ENCODE measurements at places on chromosomes 6 and 20.

- DNase-seq: no peak
These were observed 326.5 kb downstream of the RNGTT start for GRCh38 chr6:88636871-88637270.

GRCh38 chr6:69974193-69974592 is 107.8 kb downstream of the COL19A1 start:
- no peak for DNase-seq

- no peak for DNase-seq
These were observed 119.5 kb downstream of the PHACTR3 start for GRCh38 chr20:59723607-59724456.

GRCh38 chr6:106799031-106799894 is 169.9 kb downstream of the QRSL1 start:
- DNase-seq: no peak

DNA sequence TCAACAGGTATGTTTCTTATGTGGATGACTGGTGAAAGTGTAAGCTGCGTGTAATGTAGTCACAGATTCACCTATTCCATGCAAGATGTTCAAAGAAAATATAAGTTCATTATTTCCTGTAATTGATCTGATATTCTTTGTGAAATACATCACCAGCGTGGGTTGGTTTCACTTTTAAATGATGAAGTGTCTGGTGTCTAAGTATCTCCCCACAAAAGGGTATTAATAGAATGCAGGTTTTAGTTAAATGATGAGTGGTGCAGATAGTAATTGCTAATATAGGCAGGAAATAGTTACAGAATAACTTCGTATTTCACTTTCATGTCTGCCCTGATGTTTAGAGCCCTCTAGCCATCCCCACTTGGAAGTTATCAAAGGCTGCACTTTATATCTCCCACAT is 22.2 kb downstream of the PGBD1 start:
- DNase-seq: peak; percentile 13

- DNase-seq: no peak
These were observed 268.2 kb upstream of the SOX4 start for GRCh38 chr6:21325201-21325856.

GRCh38 chr6:20770773-20771172 is 236.5 kb downstream of the CDKAL1 start:
- DNase-seq: no peak

GRCh38 chr6:14193524-14193923 is 76.0 kb downstream of the CD83 start:
- no peak for DNase-seq

- no peak for DNase-seq
These were observed 373.8 kb downstream of the GJA1 start for GRCh38 chr6:121809211-121809610.

DNA sequence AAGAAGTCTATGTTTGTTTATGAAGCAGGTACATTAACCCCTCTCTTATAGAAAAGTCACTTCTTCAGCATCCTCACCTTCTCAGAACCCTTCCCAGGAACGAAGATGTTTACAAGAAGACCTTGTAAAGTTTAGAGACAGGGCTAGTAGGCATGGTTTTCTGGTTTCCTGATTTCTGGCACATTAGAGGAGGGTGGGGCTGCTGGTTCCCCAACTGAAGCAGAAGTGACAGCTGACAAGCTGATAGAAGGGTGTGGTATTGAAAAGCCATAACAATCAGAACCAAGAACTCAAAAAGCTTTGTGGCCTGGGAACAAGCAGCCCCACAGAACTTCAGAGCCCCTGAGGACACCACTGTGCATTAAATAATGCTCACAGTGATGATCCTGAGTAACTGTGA is 91.2 kb downstream of the RTN4IP1 start:
- peak; percentile 66 for DNase-seq

DNA sequence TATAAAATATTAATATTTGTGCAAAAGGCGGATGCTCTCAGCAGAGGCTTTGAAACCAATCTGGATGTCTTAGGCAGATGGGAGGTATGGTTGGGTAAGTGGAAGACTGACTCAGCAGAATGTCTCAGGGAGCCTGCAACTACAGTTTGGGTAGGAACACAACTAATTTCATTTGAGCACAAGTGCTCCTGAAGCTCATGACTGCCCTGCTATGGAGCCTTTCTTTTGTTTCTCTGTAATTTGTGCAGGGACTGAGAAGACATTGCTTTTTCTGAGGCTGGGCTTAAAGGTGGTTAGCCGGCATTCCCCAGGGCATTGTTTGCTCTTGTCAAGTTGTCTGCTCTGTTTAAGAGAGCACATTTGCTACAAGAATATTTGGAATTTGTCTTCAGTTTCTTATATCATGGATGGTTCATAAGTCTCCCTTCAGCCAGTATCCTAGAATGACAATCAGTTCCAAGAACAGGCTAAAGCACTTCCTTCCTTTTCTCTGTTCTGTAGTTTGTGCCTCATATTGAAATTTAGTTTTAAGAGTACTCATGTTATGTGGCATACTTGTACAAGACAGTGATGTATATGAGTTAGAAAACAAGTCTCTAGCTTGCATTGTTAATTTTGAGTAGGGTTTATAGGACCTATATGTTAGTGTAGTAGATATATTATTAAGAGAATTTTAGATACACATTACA is 208.3 kb downstream of the ZFAND3 start:
- DNase-seq: no peak

DNA sequence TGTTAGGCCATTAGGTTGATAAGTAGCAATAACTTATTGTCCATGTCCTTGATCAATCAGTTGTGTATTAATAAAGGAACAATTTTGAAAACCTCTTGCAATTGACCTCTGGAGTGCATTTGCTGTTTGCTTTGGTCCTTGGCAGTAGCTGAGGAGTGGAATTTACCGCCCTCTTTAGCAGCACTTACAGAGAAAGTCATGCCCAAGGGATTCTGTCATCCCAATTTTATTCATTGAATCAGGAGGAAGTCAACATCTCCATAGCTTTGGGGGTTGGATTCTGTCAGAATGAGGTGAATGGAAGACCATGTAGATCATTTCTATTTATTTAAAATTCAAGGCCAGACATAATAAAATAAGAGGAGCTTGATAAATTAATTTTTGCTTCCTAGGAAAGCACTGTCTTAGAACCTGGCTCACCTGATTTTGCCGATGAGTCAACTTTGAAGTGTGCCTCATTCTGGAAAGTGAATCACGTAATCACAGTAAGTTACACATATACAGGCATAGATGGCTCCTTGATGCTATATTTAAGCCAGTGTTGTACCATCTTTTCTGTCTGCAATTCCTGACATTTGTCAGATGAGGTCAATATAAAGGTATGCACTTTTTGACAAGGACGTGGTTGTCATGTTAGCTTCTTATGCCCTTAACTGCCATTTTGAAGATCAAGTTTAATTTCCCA is 128.7 kb upstream of the MLIP start:
- DNase-seq: no peak

GRCh38 chr20:25207960-25208534 is 12.5 kb downstream of the ENTPD6 start:
- DNase-seq: no peak

DNA sequence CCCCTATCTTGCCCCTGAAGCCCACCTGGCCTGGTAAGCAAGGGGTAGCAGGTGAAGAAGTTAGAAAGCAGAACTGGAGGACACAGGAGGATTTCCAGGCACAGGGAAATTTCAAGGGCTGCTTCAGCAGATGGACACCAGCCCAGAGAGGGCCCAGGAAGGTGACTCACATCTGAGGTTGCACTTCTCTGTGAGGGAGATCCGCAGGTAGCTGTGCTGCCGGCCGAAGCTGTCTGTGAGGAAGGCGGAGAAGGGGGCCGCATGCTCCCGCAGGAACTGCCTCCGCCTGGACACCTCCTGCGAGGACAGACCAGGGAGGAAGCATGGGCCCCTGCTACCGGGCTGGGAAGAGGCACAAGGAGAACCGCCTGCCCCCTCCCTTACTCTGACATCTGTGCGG is 7.1 kb downstream of the MOCS1 start:
- no peak for DNase-seq

DNA sequence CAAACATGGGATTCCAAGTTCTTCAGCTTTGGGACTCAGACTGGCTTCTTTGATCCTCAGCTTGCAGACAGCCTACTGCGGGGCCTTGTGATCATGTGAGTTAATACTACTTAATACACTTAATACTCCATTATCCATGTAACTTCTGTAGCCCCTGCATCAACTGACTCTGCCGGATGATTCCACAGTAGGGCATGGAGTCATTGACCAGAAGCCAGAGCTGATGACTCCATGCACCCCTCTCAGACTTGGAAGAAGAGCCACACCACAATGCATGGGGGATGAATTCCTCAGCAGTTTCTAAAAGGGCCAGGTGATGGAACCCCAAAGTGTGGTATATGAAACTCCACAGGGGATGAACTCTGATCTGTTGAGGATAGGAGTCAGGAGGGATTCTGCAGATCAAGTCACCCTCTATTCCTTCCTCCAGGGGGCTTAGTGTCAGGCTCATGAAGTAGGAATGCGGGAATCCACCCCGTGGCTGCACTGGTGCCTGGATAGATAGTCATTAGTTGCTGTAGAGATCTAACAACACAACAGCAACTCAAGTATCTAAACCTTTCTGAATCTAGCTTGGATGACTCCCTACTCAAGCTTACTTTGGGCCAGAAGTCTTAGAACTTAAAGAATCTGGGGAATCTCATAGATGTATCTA is 70.2 kb downstream of the GPR6 start:
- no peak for DNase-seq

DNA sequence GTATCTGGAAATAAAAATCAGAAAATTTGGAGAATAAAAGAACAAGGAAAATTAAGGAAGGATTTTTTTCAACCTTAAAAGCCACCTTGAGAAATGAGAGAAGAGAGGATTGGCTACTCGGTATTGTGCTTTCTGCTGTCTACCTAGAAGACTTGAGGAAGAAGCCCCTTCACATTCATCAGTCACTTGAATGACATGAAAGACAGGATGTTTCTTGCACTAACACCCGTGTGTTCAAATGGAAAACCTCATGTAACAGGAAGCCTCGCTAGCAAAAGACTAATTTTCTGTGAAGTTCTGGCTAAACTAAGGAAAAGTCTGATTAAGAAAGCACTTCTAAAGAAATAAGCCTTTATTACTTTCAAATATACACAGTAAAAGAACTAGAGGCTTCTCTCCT is 69.9 kb downstream of the OLIG3 start:
- DNase-seq: no peak

DNA sequence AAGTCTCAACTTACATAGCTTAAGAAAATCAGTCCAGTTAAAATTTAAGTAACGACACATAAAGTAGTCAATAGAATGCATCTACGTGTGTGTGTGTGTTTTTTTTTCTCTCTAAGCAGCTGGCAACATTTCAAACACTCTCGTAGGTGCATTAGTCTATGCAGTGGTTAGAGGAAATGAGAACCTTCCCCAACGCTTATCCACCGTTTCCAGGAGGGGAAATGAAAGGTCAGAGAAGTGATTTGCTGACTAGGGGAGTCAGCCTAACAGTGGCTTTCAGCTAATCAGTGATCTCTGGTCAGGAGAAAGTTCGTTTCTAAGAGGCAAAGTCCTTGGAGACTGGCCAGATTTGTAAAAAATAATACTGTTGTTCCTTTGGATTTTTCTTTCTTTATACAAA is 806.6 kb downstream of the C6orf118 start:
- no peak for DNase-seq

- no peak for DNase-seq
These were observed 14.7 kb downstream of the NRSN2 start for GRCh38 chr20:361561-361960.

- DNase-seq: no peak
These were observed 57.6 kb downstream of the CD24 start for GRCh38 chr6:106916891-106917290.

- peak; percentile 59 for DNase-seq
These were observed 33.7 kb downstream of the PTGIS start for GRCh38 chr20:49534255-49534712.

DNA sequence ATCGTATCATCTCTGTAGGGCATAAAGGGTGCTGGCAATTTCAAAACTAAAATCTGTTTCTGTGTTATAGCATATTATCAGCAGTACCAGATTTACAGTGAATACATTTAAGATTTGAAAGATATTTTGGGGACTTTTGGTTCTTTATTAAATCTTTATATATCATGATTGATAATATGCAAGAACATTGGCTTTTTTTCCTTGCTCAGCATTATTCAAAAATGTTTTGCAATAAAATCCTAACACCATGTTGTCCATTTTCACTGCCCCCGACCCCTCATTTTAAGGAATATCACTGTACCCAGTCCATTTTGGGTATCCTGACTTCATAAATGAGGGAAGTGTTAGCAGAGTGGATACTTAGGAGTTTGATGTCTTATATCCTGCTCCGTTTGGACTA is 16.3 kb downstream of the FARS2 start:
- DNase-seq: no peak

- peak; percentile 38 for DNase-seq
These were observed 31.9 kb downstream of the HIVEP2 start for GRCh38 chr6:142913036-142913510.

DNA sequence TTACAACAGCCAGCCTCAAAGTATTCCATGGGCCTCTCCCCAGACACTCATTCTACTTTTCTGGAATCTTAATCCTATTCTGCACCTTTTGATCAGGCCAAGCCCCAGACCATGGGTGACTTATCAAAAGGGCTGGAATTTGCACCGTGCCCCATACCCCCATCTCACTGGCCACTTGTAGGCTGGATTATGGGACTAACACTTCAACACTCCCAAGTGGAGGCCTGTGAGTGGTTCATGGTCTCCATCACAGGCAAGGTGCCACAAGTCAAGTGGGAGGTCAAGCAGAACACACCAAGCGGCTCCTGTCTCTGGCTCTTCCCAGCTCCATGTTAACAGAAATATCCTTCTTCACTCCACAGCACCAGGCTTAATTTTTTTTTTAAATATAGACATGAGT is 212.3 kb upstream of the HEY2 start:
- DNase-seq: no peak

DNA sequence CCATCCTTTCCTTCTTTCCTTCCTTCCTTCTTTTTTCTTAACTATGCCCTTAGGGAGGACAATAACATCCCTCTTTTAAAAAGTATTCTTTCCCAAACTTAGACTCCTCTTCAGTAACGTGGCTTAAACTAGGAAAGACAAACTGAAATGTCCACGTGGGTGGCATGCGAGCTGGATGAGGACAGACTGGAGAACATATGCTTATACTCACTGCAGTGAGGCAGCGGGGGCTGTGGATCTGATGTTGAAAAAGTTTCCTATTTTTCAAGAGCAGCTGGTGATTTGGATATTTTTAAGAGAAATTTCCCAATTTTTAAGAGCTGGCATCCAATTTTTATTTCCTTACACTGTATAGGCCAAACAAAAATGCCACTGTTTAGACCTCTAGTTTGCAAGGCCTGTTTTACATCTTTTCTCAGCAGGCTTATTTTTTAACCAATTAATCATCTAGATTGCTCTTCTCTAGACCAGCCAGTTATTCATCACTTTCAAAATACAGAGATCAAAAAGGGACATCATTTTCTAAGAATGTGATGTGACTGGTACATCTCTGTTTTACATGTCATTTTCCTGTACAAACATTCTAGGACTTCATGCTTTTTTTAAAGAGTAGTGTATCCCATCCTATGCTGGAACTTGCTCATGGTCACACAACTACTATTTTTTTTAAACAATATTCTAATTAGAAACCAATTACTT is 226.5 kb downstream of the BTBD9 start:
- no peak for DNase-seq

DNA sequence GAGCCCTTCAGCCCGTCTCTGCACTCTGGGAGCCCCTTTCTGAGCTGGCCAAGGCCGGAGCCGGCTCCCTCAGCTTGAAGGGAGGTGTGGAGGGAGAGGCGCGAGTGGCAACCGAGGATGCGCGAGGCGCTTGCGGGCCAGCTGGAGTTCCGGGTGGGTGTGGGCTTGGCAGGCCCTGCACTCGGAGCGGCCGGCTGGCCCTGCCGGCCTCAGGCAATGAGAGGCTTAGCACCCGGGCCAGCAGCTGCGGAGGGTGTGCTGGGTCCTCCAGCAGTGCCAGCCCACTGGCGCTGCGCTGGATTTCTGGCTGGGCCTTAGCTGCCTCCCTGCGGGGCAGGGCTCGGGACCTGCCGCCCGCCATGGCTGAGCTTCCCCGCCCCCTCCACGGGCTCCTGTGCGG is 49.8 kb downstream of the GMPR start:
- no peak for DNase-seq
